ENCODE measurements at places on chromosomes 5 and 9. TPM values are rescaled to one million over a fixed set of nuclear protein-coding genes. Genes with fewer than 3 reads are reported as not detected.

Gene IFNA21
- total RNA-seq: not detected

Gene MRPS27
- total RNA-seq: 91.0 TPM

Gene CTNNAL1
- total RNA-seq: 108 TPM

Gene SLC4A9
- not detected for total RNA-seq

Gene XRCC4
- total RNA-seq: 5.2 TPM

Gene PRDM9
- total RNA-seq: not detected

Gene GEMIN5
- total RNA-seq: 21.6 TPM

Gene DMRT2
- 0.16 TPM for total RNA-seq

Gene IL4
- total RNA-seq: not detected

Gene ZNF483
- total RNA-seq: 4.4 TPM

Gene MLANA
- 0.32 TPM for total RNA-seq
